ENCODE measurements at places on chromosomes 3 and 15. TPM values are rescaled to one million over a fixed set of nuclear protein-coding genes. Genes with fewer than 3 reads are reported as not detected.

Gene CCR5
- total RNA-seq, result 0.10 TPM

- no peak for DNase-seq
Observed at GRCh38 chr3:194424373-194424772, 25.3 kb upstream of the GP5 start.

GRCh38 chr3:139794469-139795265, 116.9 kb upstream of the NMNAT3 start:
- DNase-seq, result no peak

GRCh38 chr3:15345066-15345607, 12.8 kb upstream of the SH3BP5 start:
- no peak for DNase-seq

- no peak for DNase-seq
Observed at GRCh38 chr3:146019508-146019907, 141.5 kb downstream of the PLOD2 start.

DNA sequence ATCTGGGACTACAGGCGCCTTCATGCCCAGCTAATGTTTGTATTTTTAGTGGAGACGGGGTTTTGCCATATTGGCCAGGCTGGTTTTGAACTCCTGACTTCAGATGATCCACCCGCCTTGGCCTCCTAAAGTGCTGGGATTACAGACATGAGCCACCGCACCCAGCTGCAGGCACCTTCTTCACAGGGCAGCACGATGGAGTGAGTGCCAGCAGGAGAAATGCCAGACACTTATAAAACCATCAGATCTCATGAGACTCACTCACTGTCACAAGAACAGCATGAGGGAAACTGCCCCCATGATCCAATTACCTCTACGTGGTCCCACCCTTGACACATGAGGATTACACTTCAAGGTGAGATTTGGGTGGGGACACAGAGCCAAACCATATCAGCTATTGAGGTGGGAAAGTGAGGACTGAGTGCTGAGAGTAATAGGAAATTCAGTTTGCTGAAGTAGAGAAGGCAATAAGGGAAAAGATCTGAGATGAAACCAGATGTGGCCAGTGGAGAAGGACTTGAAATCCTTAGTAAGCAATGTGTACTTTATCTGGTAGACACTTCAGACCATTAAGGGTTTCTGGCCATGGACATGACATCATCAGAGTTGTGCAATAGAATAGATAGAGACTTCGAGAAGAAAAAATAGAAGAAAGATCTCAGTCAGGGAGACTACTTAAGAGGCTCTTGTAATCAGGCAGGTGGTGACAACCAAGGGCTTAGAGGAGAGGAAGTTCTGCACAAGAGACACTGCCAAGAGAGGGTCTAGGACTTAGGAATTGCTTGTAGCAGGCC, 18.1 kb upstream of the ATP13A5 start:
- no peak for DNase-seq

DNA sequence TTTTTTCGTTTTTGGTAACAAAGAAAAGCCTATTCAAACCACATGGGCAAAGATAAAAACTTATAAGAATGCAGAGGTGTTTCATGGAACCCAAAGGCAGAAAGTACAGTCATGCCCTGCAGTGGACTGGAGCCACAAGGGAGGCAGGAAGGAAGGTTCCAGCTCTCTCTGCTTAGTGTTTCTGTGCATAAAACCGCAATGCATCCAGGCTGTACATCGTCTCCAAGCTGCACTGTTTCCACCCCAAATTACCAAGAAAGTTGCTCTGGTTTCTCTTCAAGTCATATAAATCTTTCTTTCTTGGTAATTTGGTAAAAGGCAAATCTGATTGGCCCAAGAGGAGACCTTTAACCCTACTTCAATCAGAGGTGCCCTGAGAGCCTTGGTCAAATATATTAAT, 15.8 kb downstream of the TRAT1 start:
- DNase-seq, result no peak

- no peak for DNase-seq
Observed at GRCh38 chr3:43503067-43503728, 118.6 kb downstream of the ANO10 start.
